ENCODE measurements at places on chromosomes 7 and 10.
A peak's percentile ranks its signal among the peaks of the same experiment; 100 is the strongest.

GRCh38 chr7:155840262-155840885 lies 28.1 kb upstream of the SHH start:
- no peak for DNase-seq

- no peak for DNase-seq
These were observed 155.2 kb upstream of the BMPER start for GRCh38 chr7:33750177-33750576.

DNA sequence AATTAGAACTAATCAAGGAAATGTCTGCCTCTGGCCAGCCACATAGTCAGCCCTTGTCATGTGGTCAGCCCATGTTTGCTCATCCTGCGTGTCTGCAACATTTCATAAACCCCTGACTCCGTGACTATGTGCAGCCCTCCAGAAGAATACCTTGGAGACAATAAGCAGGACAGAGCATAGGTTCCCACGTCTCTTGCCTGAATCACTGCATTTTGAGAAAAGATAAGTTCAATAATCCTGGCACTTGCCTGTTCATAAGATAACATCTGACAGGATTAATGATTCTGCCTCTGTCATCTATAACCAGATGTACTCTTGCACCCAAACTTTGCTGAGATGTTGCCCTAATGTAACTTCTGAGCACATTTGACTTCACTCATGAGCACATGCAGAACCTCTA lies 78.4 kb downstream of the AKR1D1 start:
- DNase-seq = no peak

DNA sequence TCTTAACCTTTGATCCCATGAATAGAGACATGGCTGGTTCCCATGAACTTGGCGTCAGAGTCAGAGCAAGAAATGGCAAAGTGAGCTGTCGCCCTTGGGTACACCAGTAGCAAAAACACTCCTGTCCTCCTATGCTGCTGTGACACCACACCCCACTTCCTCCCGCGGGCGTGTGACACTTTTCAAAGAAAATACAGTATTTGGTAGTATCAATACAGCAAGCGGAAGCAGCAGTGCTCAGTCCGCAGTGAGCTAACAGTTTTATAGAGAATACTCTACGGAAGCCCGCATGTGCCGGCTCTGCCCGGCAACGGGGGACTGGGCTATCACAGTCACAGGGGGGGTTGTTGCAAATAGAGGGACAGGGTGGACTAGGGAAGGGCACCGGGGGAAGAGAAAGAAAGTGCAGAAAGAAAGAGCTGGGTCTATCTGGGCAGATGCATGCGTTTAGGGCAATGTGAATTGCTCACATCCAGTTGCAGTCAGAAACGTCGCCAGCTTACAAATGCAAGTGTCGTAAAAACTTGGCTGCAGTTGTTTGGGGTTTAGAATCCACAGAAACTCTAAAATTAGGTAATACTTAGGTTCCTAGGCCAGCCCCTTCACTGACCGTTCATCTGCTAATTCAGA lies 49.8 kb downstream of the PRKCQ start:
- peak; percentile 32 for DNase-seq

DNA sequence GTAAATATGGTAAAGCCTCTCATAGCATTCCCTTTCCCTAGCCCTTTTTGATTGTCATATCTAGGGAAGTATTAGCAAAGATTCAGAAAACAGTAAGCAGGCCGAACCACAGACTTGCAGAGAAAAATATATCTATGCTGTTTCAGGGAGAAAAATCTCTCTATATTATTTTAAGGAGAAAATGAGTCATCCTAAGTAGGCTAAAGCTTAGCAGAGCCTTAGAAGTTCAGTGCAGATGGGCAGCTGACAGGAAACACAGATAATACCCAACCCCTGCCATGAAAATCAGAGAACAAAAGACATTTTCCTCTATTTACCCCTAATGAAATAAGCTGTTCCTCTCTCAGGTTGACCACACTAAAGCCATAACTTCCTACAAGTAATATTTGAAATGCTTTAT lies 16.5 kb downstream of the C1QL3 start:
- no peak for DNase-seq

- DNase-seq = no peak
These were observed 137.8 kb upstream of the CNTNAP2 start for GRCh38 chr7:145978769-145979168.
